ENCODE measurements at places on chromosomes 5 and 9.

GRCh38 chr5:135891268-135891667 lies 4.4 kb downstream of the IL9 start:
- DNase-seq, result no peak

DNA sequence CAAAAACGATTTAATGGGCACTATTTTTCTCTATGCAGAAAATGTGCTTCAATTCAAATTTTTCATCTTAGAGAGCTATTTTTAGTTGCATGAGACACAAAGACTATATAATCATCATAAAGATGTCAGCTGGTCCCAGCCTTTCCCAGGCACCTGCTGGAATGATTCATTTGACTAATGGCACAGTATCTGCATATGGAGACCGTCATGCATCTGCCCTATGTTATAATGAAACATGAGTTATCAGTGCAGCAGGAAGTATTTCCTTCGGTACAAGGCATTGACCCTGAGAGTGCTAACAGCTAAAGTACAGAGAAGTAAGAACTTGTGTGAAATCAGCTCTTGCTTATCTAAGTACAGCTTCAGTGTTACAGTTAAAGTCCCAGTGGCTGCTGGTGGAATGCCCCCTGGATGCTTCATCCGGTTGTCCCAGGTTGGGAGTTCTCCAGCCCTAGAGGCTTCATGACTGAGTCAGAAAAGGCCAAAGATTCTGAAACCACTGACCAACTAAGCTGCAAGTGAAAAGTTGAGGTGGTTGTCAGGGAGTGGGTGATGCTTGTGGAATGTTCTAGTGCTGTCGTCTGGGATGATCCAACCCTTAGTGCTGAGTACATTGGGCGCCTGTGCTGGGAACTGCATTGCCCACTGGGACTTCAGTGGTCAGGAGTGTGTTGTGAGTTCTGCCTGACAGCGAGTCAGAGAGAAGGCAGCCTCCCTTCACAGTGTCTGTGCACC lies 57.2 kb downstream of the MTRR start:
- DNase-seq, result peak; percentile 90

- no peak for DNase-seq
Observed at GRCh38 chr5:39661026-39661779, 236.4 kb upstream of the DAB2 start.

DNA sequence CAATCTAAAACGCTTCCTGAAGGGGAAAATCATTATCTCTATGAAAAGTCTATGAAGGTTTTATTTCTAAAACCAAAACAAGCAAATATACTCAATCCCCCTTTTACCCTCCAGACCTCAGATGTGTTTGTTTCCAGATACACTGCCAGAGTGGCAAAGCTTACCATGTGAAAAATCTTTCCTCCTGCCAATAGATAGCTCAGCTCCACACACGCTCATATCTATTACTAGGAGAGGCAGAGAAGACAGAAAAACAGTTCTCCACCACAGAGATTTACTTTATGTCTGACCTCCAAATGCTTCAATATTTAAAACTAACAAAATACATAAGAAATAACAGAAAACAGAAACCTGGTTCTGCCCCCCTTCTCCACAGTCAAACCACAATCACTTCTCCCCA lies 7.0 kb downstream of the IRX2 start:
- no peak for DNase-seq

DNA sequence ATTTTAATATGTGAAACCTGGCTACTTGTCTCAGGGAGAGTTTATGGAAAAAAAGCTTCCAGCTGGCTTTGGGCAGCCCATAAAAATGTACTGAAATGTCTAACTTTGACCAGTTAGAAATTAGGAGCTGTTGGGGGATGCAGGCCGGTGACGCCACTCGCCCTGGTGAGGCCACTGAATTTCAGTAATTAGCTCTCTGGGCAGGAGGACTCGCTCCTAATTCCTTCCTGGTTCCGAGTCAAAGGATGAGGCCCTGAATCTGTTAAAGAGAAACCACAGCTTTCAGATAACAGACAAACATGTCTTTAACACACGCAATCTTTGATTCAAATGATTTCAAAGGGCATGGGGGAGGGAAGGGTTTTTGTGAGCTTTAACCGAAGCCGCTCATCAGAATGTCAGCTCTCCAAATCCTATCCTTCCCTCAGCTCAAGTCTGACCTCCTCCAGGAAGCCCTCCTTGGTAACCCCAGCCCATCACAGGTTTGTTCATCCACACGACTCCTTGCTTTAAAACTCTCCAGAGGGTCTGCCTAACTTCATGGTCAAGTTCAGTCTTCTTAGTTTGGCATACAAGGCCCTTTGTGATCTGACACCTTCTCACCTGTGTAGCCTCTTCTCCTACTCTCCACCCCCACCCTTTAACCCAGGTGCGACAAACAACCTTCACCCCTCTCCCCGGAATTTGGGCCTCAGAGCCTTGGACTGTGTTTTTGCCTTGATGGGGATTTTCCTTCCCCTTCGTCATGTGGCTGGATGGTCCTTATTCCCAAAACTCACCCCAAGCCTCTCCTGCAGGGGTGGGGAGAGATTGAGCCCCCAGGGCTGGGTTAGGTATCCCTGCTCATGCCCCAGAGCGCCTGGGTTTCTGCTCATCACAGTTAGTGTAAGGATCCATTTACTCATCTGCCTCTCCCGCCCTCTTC lies 13.6 kb upstream of the PHF19 start:
- DNase-seq, result no peak

Measured in AG04449 (cell line).